ENCODE measurements at places on chromosomes 1 and 21.

GRCh38 chr1:227891955-227892488 is 55.7 kb downstream of the WNT9A start:
- no peak for DNase-seq

DNA sequence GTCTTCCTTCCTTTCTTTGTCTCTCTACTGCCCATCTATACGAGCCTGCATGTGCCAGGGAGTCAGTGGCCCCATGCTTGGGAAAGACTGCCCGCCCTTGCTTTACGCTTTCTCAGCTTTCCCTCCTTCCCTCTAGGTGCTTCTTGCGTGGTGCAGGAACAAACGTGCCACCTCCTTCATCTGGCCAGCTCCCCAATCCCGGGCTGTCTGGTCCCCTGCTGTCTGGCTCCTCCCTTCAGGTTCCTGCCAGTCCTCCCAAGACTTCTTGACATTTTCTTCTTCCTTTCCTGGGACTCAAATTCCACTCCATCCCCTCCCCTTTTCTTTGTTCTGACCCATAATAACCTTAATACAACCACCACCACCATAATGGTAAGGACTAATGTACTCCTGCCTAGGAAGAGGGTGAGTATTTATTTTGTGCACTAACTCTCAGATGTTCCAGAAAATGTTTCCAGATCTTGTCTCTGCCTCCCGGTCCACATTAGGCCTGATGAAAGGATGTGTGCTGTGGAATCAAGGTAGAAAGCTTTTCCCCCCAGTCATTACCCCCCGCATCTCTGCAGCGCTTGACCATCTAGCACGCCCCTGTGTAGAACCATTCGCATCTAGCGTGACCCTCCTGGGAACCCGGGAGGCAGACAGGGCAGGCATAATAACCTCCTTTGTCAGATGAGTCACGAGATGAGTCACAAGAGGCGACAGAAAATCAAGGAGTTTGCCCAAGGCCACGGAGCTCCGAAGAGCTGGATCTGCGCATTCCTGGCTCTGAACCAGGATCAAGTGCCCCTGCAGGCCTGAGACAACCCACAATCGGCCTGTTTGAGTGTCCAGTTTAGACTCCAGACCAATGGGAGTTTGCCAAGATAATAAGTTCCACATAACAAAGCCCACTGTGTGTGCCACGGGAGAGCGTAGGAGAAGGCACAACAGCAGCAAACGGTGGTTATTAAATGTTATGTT is 60.1 kb upstream of the NEK2 start:
- DNase-seq = no peak

DNA sequence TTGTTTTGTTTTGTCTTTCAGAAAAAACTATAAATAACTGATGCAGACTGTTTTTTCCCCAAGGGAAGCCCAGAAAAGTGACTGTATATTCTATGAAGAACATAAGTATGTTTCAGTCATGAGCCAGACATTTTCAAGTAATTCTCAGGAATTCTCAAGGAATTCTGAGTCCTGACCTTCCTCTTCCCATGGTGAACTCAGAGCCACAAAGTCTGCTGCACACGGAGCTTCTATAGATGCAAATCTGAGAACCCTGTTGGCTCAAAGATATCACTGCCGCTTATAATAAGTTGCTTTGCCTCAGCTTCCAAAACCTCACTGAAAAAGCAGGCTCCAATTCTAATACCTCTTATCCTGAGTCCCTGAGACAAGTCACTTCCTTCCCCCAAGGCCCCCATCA is 418.5 kb upstream of the RUNX1 start:
- DNase-seq = no peak

DNA sequence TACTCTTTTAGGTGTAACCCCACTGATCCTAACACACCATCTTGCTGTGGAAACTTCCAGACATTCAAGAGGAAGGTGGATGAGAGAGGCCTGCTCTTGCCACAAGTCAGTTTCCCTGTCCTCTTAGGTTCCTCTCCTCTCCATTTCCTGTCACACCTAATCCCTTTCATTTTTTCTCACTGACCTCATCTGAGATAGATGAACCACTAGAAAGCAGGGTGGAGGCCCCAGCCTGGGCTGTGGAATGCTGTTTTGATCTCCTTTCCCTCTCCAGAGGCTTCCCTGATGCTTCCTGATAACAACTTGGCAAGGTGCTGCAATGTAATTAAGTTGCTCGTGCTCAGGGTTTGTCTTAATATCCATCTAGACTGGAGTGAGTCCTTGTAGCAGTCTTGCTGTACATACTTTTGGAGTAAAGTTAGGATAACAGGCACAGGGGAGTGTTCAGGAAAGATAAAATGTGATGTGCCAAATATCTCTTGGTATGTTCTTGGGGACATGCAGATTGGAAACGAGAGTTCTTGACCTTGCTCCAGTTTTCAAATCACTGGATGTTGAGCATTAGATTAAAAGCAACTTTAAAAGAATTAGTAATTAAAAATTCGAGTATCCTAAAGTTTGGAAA is 11.2 kb downstream of the LRRC42 start:
- no peak for DNase-seq

- no peak for DNase-seq
Observed at GRCh38 chr1:3620708-3621107, 4.1 kb upstream of the TPRG1L start.

DNA sequence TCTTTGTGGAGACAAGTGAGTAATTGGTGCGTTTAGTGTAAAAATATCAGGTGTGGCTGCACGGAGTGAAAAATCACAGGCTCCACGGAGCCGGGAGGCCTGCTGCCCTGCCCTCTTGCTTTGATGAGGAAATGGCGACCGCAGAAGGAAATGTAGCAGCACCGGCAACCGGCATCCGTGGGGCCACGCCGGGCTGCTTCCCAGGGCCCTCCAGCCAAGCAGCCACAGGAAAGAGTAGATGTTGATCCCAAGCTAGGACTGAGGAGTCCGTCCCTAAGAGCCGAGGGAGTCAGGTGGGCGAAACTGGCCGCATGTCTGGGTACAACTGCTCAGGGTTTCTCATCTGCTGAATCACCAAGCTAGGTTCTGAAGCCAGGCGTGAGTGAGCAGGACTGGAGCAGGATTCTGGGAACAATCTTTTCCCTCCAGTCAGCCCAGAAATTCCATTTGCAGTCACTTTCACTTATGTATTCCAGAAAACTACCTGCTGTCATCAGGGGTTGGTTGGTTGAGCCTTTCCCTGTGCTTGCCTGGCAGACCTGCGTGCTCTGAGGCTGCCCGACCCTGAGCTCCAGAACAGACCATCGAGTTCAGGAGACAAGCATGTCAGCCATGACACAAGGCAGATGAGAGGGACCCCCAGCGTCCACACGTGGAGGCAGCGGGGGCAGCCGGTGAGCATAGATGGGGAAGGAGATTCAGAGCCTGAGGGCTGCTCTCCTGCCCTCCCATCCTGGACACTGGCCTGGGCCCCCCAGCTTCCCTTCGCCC is 5.8 kb upstream of the ITGB2 start:
- DNase-seq = peak; percentile 55

GRCh38 chr1:238265866-238266265 is 375.1 kb upstream of the ZP4 start:
- no peak for DNase-seq

- DNase-seq = no peak
Observed at GRCh38 chr1:16302709-16303627, 49.3 kb downstream of the FBXO42 start.

All from T-cell (primary cell).